GM04503 (cell line): ENCODE measurements at places on chromosomes 1 and 21.

DNA sequence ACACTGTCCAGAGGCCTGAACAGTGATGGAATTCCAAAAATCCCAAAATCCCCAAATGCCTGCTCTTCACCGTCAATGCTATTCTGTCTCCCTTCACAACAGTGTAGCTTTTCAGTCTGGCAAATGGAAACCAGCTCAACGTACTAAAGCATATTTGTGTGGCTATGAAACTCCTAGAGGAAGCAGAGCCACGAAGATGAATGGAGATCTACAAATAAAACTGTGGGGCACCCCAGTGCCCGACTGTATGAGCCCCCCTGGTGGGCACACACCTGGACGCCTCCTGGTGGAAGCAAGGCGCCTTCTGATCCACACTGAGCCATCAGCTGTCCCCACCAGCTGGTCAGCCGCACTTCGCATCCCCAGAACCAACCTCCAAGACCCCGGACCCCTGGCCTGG lies 129.1 kb upstream of the SOD1 start:
- no peak for DNase-seq

DNA sequence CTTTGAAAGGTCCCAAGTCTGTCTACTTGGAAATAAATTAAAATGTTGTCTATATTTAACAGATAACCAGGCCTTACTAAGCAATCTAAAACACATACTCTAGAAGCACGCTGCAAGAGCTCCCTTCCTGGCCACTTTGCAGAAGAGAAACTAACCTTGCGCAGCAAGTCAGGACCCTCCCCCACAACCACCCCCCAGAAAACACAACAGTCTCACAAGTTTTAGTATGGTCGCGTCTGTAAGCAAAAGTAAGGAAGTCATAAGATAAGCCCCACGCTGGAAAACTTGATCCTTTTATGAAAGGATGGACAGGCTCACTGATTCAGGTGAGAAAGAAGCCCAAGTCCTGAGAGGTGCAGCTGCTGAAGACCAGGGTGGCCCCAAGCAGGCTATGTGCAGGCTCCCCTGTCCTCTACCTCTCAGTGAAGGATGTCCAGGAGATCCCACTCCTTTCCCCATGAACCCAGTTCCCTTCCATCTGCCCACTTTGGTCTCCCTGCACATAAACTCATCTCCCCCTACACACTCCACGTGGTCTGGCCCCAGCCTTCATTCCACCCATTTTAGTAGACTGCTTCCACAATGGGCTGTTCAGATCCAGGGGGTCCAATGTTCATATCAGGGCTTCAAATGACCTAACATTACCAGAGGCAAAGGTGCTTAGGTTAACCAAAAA lies 23.8 kb downstream of the HIVEP3 start:
- DNase-seq: no peak

DNA sequence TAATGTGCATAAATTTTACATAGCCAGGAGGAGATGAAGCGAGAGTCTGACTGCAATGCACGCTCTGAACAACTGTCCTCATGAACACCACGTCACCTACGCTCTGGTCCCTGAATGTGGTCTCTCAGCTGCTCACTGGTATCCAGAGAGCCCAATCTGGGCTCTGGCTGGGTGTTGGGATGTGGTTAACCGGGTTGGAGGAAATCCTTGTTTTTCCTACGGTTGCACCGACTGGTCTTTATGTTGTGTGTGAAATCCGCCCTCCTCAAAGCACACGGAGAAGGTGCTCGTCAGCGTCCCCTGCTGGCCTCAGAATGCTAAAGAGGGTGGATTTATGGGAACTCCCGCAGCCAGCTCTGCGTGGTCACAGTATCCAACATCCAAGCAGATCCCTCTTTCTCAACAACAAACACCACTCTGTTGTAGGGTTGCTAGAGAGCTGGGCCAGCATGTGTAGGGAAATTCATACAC lies 51.8 kb upstream of the FAM89A start:
- DNase-seq: no peak

DNA sequence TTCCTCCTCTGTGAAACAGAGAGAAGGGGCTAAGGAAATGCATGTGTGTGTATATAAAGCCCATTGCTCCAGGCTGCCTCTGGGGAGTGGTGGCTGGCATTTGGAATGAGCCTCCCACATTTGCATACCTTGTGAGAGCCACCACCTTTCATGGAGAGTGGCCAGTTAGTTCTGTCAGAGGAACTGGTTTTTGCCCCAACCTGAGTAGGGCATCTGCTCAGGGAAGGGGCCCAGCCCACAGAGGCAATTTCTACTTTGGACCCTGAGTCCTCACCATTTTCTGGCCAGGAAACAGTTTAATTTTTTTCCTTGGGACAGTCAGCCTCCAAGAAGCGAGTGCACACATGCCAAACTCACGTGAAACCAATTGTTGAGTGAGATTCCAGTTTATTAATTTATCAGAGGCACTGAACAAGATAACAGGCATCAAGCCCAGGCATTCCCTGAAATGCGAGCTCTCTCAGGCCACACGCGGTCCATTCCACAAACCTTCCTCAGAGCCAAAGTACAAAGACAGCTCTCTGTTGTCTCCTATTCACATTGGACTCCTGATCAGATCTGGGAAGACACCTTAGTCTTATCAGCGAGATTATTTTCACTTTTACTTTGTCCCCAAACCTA lies 1.0 kb upstream of the SLC6A9 start:
- DNase-seq: no peak

DNA sequence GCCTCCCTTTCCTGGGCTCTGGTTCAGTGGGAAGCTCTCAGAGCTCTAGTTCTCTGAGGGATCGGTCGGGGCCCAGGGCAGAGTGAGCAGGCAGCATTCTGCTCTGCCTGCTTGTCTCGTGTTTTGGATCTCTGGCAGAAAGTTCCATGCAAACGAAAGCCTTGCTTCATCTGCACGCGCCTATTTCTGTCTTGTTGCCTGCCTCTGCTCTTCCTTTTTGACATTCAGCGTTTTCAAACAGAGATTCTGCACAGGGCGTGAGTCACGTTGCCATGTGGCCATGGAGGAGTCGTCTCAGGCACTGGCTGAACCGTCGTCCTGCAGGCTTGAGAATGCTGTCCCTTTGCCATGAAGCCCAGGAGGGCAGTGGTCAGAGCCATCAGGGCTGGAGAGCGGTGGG lies 20.3 kb downstream of the AJAP1 start:
- DNase-seq: no peak

DNA sequence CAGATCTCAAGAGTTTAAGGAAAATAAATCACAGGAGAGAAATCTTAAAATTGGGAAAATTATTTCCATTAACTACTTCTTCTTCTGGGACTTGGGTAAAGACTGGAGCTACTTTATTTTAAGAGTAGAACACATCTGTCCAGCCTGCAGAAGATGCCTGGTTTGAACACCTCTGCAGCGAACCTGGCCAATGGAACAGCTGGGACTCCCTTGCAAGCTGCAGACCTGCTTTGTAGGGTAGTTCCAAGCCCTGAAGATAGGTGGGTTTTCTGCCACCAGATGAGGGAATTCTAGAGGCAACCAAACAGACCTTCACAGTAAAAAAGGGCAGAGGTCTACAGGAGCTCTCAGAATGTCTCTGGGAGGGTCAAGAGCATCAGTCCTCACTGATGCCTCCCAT lies 86.5 kb upstream of the CACNA1E start:
- DNase-seq: no peak

DNA sequence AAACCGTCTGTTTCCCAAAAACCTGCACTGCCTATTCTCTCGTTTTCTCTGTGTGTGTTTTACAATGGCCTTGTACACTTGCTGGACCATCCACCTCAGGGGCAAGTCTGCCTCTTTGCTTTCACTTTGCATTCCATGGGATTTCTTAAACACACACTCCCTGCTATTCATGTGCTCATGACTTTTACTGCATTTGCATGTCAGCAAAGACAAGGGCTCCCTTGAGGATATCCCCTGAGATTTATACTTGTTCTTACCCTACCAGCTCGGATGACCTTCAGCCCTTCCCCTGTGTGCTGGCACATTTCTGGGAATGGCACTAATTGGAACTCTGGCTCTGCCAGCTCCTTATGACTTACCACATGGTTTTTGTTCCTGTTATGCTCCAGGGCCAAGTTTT lies 386.9 kb downstream of the AMY1C start:
- no peak for DNase-seq

GRCh38 chr1:65467536-65467935 lies 47.1 kb downstream of the LEPR start:
- no peak for DNase-seq
